Neural crest cell (in vitro differentiated cells): ENCODE measurements at places on chromosomes 12 and 14. TPM values are rescaled to one million over a fixed set of nuclear protein-coding genes. Genes with fewer than 3 reads are reported as not detected.

Gene SVOP
- total RNA-seq = 1.9 and 2.2 TPM in 2 replicates

DNA sequence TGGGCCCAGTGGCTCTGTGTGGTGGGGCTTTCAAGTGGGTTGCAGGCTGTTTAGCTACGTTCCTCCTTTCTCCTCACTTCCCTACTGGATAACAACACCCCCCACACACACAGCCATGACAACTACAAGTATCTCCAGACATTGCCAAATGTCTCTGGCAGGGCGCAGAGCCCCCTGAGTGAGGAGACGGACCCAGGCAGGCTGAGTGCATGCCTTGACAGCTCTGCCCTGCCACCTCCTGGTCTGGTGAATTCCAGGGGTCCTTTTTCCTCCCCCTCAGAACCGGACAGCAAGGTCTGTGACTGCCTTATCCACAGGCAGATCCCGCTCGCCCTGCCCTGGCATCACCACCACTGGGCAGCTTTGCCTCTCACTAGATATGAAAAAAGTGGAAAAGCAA, 276.5 kb downstream of the TMEM132C start:
- no peaks in the 10 kb centered on the region for H3K27me3 ChIP-seq
- no peak for DNase-seq
- H3K4me1 ChIP-seq = no peaks in the 10 kb centered on the region
- no peak overlapping the region for H3K4me3 ChIP-seq

DNA sequence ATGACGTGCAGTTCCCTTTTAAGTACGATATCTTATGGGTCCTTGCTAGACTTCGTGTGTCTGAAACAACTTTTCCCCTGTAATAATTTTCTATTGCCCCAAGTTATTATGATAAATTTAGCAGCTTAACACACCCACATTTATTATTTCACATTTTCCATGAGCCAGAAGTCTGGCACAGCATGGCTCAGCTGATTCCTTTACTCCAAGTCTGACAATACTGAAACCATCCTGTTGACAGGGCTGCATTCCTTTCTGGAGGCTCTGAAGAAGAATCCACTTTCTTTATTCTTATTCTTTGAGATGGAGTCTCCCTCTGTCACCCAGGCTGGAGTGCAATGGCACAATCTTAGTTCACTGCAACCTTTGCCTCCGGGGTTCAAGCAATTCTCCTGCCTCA, 80.9 kb downstream of the DENND5B start:
- H3K4me1 ChIP-seq = peaks cover 33% of the 10 kb centered on the region
- no peak overlapping the region for H3K27ac ChIP-seq
- DNase-seq = no peak
- no peaks in the 10 kb centered on the region for H3K36me3 ChIP-seq
- H3K4me3 ChIP-seq = no peak overlapping the region
- H3K27me3 ChIP-seq = no peaks in the 10 kb centered on the region

- no peak overlapping the region for H3K27ac ChIP-seq
- H3K27me3 ChIP-seq = peaks cover 11% of the 10 kb centered on the region
- H3K36me3 ChIP-seq = no peaks in the 10 kb centered on the region
- no peak overlapping the region for H3K4me3 ChIP-seq
- DNase-seq = no peak
Observed at GRCh38 chr14:23727566-23728335, 91.6 kb downstream of the DHRS2 start.
